ENCODE measurements at places on chromosomes 11 and 22.
A peak's percentile ranks its signal among the peaks of the same experiment; 100 is the strongest.

DNA sequence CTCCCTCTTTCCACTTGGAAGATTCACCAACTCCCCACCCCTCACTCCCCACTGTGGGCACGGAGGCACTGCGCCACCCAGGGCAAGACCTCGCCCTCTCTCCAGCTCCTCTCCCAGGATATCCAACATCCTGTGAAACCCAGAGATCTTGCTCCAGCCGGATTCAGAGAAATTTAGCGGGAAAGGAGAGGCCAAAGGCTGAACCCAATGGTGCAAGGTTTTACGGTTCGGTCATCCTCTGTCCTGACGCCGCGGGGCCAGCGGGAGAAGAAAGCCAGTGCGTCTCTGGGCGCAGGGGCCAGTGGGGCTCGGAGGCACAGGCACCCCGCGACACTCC, 397 bp upstream of the CD44 start:
- no peak for DNase-seq

DNA sequence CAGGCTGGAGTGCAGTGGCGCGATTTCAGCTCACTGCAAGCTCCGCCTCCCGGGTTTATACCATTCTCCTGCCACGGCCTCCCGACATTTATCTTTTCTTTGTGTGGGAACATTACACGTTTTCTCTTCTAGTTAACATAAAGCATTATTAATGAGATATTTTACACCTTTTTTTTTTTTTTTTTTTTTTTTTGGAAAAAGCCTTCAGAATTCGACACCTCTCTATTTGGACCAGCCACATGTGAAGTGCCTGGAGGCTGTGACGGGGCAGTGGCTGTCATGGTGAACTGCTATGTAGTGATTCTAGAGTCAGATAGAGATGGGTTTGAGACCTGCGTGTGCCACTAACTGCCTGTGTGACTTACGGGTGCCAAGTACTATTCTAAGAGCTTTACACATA, 64.3 kb downstream of the SMIM38 start:
- no peak for DNase-seq

DNA sequence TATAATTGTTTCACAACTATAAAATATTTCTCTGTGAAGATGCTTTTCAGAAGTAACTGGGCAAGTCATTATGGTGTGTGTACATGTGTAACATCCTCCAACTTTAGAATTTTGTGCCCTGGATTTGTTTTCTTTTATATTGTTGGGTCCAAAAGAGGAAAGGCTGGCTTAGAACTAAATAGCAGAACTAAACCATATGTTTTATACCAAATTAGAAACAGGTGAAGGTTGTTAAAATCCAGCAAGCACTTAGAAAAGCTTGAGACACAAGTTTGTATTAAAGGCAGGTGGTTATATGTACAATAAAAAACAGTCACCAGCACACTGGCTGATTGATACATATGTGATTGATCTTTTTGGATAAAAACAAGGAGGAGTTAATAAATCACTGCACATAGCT, 158.5 kb downstream of the WNT11 start:
- DNase-seq: no peak

DNA sequence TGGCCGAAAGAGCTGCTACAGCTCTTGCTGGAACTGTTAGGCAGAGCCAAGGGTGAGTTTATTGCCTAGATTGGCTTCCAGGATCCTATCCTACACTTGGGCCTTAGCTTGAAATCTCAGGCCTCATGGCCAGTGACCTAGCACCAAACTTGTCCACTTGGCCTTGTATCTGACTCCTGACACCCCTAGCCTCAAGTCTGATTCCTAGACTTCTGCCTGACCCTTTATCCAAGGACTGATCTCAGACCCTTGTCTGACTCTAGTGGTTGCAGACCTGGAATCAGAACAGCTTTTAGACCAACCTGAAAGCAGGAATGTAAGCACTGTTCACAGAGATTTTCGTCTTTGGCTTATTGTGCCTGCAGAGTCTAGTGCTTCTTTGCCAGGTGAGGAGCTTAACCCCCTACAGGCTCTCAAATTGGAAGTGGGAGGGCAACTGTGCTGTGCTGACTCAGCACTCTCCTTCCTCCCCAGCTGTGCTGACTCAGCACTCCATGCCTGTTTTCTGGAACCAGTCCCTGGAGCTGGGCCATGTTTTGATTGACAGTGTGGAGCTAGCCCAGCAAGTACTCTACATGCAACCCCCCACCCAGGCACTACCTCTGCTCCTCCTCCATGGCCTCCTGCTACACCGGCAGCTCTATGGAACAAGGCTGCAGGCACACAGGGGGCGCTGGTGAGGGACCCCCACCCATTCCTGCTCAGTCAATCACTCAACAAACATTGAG, 35.1 kb downstream of the RRP8 start:
- DNase-seq: no peak

GRCh38 chr11:128597209-128597608, 9.9 kb upstream of the ETS1 start:
- DNase-seq: no peak

DNA sequence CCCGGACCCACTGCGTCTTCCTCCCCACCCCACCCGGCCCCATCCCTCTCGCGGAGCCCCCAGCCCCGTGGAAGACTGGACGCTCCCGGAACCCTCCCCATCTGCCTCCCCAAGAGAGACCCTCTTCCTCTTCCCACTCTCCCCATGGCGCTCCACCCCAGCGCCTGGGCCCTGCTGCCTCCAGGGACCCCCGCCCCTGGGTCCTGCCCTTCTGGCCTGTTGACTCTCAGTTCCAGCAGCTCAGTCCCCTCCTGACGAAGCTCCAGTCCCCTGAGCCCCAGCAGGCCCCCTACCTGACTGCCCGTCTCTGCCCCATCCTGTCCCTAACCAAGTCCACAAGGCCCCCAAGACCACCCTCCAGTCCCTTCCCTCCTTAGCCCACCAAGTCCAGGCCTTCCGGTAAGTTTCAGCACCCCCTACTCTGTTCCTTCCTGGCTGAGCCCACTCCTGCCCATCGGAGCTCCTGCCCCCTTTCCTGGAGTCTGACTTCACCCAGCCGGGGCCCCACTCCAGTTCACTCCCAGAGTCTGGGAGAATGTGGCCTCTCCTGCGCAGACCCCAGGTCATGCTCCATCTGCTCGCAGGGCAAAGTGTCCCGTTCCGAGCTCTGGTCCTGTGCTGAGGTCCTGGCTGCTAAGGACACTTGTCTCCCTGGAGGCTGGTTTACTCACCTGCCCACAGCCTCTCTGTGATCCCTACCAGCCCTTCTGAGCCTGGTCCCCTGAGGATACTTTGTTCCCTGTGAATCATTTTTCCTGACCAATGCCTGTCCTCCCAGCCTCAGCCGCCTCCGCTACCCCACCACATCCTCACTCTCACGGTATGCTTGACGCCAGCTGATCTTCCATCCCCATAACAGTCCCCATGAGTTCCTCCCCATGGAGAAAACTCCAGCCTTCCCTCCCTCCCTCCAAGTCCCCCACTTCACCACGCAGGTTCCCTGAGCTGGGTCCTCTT, 722 bp downstream of the IFITM10 start:
- no peak for DNase-seq

GRCh38 chr22:50485221-50486131, 1.2 kb upstream of the MIOX start:
- no peak for DNase-seq

GRCh38 chr11:4886186-4886585, 4.5 kb downstream of the OR51T1 start:
- DNase-seq: no peak

DNA sequence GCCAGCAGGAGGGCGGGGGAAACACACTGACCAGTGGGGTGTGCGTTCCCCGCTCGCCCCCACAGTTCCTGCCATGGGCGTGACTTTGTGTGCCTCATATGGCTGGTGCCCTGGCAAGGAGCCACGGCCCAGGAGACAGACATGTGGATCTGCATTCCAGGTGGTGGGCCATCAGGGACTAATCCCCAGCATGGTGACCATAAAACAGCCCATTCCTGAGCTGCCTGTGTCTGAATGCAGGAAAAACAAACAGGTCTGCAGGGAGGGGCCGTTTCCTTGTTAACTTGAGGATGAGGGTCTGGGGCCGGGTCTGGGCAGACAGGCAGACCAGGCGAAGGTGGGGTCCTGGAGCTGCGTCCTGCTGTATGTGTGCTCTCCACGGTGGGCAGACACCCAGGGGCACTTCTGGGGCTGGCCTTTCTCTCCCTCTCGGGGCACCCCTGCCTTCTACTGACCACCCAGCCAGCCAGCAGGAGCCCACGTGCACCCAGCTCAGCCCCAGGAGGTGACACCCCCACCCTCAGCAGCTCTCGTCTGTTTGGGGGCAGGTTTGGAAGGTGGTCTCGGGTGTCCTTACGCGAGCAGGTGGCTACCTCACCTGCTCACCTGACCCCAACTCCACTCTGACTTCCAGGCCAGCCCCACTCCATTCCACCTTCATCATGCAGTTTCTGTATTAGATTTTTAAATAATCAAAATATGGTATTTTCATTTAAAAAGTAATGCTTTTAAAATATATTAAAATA, 120.3 kb downstream of the KCNQ1OT1 start:
- no peak for DNase-seq

- DNase-seq: no peak
Measured at GRCh38 chr22:42817556-42817955, 39.5 kb downstream of the ARFGAP3 start.

GRCh38 chr11:76564364-76564763, 106.2 kb downstream of the LRRC32 start:
- no peak for DNase-seq

GRCh38 chr11:122681070-122681469, 25.5 kb downstream of the UBASH3B start:
- DNase-seq: no peak

DNA sequence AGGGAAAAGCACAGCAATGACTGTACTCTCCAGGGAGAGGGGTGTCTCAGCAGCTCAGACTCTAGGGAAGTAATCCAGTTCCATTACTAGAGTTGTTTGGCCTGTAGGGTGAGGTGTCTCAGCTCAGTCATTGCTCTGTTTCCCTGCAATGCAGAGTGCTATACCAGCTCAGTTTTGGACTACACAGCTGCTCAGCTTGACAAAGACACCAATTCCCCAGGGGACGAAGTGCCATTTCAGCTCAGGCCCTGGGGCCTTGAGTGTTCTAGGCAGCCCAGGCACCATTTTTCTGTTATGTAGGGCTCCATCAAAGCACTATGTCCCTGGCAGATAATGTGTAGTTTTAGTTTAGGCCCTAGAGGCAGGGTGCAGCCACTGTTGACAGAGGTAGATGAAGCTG, 18.2 kb downstream of the CALCB start:
- DNase-seq: no peak

- DNase-seq: no peak
Measured at GRCh38 chr11:47864901-47865300, 16.8 kb upstream of the NUP160 start.

- peak; percentile 50 for DNase-seq
Measured at GRCh38 chr11:128904656-128905344, 13.6 kb downstream of the KCNJ5 start.

GRCh38 chr22:30483169-30483568, 11.4 kb upstream of the SEC14L3 start:
- no peak for DNase-seq

DNA sequence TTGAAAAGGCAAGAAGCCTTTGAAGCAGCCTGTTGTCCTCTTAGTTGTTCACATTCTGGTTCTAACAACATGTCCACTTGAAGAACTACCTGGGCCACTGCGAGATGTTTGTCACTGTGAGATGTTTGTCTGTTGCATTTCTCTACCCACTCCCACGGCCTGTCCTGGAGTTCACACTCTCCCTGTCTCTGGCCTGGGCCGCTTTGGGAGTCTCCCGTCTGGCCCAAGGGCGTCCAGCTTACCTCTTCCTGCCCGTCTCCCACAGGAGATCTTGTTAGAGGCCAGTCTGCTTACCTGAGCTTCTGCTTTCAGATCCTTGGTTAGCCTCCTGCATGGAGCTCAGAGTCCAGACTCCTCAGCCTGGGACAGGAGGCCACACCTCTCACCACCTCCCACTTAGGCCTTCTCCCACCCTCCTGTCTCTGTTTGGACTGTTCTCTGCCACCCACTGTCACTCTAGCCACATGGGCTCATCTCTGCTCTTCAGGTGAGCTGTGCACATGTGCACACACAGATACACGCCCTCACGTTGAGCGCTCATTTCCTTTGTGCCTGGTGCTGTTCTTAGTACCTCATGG, 66.0 kb downstream of the TBC1D22A start:
- DNase-seq: no peak

DNA sequence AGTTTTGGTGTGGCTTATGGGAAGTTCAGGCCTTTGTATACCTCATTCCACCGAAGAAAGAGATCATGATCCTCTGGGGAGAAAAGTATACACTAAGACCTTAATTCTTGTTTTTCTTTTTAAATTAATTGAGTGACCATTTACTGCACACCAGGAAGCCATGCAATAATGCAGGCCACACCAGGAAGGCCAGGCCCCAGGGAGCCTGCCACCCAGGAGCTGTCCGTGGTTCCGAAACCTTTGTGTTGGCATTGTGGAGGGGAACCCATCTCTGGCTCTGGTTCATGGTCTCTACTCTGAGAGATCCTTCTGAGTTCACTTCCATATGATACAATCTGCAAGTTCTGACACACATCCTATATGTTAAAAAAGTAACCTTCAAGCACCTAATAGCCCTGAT, 291.8 kb downstream of the MIAT start:
- DNase-seq: peak; percentile 24

- no peak for DNase-seq
Measured at GRCh38 chr11:91194546-91194945, 971.7 kb upstream of the CHORDC1 start.

DNA sequence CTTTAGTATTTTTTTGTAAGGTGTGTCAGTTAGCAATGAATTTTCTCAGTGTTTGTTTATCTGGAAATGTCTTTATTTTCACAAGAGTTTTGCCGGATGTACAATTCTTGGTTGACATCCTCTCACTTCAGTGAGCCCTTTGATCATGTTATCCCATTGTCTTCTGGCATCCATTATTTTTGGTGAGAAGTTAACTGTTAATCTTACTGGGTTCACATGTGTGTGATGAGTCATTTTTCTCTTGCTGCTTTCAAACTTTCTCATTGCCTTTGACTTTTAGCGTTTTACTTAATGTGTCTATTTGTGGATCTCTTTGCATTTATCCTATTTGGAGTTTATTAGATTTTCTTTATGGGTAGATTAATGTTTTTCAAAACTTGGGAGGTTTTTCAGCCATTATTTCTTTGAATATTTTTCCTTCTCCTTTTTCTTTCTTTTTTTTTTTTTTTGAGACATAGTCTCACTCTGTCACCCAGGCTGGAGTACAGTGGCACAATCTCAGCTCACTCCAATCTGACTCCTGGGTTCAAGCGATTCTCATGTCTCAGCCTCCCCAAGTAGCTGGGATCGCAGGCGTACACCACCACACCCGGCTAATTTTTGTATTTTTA, 100.5 kb upstream of the RRM1 start:
- no peak for DNase-seq

GRCh38 chr22:39253435-39254070, 8.8 kb upstream of the PDGFB start:
- peak; percentile 78 for DNase-seq

GRCh38 chr11:33052231-33052630, 12.9 kb downstream of the TCP11L1 start:
- DNase-seq: no peak

- DNase-seq: no peak
Measured at GRCh38 chr22:48076008-48076407, 1313.6 kb downstream of the TBC1D22A start.

DNA sequence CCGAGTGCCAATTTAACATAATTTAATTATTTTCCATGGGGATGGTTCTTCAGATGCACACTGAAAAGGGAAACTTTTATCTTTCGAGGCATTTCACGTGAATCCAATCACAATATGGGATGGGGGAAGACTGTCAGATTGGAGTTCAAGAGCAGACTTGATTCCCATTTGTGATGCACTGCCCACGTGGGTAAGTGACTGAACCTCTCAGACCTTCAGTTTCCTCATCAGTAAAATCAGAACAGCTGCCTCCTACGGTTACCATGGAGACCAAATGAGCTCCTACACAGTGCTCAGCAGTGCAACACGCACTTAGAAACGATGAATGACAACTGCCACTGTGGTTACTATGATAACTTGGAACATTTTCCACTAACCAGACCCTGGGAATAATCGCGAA, 21.7 kb downstream of the KIAA0930 start:
- no peak for DNase-seq

Data from LoVo (cell line).